ENCODE measurements at places on chromosomes 4 and X.

DNA sequence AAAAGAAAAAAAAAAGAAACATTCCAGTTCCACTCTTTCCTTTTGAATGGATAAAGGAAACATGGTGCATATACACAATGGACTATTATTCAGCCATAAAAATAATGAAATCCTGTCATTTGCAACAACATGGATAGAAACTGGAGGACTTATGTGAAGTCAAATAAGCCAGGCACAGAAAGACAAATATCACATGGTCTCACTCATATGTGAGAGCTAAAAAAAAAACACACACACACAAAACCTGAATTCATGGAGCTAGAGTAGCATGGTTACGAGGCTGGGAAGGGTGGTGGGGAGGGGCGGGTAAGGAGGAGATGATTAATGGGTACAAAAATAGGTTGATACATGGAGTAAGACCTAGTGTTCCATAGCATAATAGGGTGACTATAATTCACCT lies 22.4 kb upstream of the SH3KBP1 start:
- DNase-seq, result no peak

DNA sequence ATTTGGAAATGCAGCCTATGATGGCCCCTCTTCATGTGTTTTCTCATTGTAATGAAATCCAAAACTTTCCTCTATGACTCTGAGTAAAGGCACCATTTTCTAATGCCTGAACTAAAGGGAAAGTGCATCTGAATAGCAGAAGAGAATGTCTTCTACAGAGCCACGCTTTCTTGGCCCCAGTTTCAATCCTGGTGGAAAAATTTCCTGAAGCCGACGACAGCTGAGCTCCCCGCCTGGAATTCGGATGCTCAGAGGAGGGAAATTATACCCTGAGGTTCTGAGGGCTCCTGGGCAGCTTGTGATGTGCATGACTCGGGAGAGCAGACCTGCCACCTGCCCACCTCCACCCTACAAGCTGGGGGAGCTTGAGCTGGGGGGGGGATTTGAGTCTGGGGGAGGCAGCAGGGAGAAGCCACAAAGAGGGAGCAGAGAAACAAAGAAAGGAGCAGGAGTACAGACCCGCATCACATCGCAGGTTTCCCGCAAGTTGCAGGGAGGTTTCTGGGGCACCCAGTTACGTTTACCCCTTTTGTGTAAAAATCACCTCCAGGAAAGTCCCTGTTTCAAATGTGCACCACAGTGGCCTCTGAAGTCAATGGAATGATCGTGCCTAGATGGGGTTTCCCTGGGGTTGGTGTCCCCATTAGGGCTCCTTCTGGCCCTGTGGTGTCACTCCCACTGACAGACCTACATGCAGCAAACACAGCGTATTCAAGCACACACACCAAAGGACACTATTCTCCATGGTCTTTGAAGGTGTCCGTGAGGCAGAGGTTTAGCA lies 145.6 kb upstream of the RBPJ start:
- peak; percentile 3 for DNase-seq

DNA sequence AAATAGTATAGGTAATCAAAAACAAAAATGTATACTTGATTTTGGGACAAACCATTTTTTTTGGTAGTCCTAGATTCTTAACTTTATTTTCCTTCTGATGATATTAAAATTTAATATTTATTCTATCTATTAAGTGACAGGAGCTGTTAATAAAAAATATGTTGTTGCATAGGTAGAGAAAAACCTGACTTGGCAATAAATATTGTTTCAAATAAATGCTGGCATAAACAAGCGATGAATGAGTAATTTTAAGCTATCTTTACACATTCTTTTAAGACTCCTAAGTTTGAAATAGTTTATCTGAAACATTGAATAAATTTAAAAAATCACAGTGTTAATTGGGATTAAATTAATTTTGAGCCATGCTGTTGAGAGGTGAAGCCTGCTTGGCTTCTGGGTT lies 114.6 kb downstream of the GC start:
- DNase-seq, result no peak

DNA sequence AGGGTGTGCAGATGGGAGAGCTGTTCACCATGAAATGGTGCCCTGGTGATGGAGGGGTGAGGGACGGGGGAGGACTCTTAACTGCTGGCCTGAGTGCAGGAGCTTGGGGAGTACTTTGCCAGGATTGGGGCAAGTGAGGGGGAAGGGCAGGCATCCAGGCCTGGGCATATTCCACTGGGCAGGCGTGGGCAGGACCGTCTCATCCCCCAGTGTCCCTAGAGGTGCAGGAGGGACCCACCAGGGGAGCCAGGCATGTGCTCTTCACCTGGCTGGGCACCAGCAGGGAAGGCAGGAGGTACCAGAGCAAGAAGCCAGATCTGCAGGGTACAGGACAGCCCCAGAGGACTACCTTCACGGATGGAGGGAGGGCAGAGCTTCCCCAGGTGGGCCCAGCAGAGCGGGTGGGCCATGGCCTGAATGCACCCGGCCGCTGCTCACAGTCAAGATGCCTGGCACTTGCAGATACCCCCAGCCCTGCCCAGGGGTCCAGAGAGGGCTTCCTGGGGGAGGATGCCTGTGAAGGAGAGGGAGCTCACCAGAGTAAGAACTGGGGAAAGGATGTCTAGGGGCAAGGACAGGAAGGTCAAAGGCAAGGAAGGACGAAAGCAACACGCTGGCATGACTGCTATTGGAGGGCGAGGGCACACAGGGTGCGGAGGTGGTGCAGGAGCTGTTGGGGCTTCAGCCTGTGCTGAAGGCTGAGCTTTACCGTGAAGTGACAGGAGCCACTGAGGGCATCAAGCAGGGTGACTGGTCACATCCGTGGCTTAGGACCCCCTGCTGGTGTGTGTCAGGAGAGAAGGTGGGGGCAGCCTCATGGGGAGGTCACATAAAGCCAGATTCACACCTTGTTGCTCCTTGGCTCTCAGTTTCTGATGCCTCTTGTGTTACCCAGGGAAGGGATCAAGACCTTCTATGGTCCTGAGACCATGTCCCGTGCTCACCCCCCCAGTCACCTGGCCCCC lies 68.2 kb upstream of the NKX1-1 start:
- DNase-seq, result no peak

DNA sequence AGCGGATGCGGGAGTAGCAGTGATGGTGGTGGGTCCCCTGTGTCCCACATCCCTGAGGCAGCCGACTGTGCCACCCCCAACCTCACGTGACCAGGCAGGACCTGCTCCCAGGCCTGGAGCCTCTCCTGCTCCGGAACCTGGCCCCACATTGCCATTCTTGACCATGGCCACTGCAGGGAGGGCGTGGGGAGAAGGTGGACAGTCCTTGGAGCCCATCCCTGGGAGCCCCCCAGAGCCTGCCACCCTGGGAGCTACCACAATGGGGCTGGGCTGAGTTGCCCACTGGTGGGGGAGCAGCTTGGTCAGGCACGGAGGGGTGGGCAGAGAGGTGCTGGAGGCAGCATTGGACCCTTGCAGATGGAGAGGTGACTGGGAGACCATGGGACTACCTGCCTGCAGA lies 36.8 kb downstream of the TMPRSS11A start:
- DNase-seq, result no peak

DNA sequence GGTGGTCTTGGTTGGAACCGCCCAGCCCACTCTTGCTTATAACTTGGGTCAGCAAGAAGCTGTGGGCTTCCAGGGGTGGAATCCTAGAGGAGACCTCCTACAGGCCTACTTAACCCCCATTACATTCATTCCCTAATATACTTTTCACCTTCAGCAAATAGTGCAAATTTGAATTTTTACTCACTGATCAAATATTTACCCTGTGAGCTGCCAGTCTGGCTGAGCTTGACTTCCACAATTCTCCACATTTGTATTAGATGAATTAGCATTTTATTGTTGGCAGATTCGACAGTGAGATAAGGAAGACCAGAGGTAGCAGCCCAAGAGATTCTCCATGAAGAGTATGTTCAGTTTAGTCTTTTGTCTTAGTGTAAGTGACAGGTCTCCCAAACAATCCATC lies 199.6 kb downstream of the BCOR start:
- no peak for DNase-seq

- DNase-seq, result no peak
Measured at GRCh38 chrX:109345856-109346255, 136.0 kb downstream of the GUCY2F start.

- DNase-seq, result no peak
Measured at GRCh38 chr4:76987153-76987591, 37.6 kb downstream of the SEPTIN11 start.

DNA sequence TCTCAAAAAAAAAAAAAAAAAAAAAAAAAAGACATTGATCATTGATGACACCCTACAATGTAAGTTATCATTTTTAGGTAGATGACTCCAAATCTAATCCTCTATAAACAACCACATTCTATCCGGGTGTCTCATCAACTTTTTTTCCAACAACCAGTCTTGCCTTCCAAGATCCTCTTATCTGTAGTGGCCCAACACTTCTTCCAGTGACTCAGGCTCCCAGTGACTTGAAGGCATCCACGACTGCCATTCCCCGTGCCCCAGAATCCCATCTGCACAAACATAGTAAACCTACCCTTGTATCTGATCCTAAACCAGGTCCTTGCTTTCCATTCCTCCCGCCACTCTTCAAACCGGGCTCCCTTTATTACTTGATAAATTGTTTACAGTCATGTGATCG lies 15.6 kb upstream of the TSPAN5 start:
- DNase-seq, result no peak

- DNase-seq, result no peak
Measured at GRCh38 chrX:118212817-118213183, 96.2 kb upstream of the KLHL13 start.

GRCh38 chrX:84336646-84337045 lies 148.6 kb upstream of the RPS6KA6 start:
- no peak for DNase-seq

- DNase-seq, result no peak
Measured at GRCh38 chr4:4677556-4678522, 136.0 kb upstream of the STX18 start.

GRCh38 chr4:94828882-94829281 lies 71.1 kb downstream of the BMPR1B start:
- no peak for DNase-seq

GRCh38 chr4:132101526-132101925 lies 1047.6 kb upstream of the PCDH10 start:
- no peak for DNase-seq

DNA sequence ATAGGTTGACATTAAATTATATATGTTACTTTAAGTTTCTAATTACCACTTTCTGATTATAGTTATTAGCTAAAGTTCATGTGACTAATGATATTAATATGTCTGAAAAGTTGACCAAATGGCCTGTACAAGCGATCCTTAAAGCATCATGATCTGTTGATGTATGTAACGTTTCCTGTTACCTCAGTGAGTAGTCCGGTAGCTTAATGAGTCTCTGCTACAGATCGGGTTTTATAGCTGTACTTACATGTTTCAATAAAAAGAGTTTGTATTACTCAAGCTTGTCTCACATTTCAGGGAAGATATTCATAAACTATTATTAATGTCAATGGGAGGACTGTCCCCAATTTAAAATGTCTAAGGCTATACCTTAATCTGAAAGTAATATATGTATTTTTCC lies 246.3 kb downstream of the PPP3CA start:
- no peak for DNase-seq

DNA sequence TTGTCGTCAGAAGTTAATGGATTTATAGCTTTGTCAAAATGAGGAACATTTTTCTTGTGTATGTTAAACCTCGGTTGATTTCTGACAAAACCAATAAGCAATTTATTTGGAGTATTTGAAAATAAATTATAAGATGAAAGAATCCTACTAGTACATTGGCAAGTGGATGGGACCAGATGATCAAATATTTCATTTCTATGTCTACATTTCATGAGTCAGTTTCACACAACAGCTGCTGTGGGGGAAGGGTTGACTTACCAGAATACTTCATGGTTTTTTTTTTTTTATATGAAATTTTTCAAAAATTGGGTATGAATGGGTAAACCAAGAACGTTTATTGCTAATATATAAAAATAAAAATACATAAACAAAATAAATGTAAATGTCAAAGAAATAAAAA lies 39.4 kb downstream of the RAPGEF2 start:
- DNase-seq, result no peak

DNA sequence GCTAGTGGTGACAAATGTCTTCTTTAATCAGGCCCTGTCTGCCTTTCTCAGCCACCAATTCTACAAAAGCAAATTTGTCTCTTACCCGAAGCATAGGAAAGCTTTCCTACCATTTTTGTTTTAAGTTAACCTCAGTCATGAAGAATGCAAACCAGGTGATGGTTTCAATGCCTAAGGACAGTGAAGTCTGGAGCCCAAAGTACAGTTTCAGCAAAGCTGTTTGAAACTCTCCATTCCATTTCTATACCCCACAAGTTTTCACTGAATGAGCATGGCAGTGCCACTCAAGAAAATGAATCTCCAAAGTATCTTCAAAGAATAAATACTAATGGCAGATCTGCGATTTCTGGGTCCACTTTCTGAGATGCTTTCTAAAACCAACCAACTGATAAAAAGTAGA lies 23.9 kb downstream of the SRD5A3 start:
- DNase-seq, result no peak

GRCh38 chr4:18664171-18664570 lies 642.6 kb upstream of the LCORL start:
- no peak for DNase-seq

- DNase-seq, result no peak
Measured at GRCh38 chr4:3136454-3136853, 62.0 kb downstream of the HTT start.

- DNase-seq, result no peak
Measured at GRCh38 chr4:186651624-186652023, 72.0 kb downstream of the FAT1 start.

DNA sequence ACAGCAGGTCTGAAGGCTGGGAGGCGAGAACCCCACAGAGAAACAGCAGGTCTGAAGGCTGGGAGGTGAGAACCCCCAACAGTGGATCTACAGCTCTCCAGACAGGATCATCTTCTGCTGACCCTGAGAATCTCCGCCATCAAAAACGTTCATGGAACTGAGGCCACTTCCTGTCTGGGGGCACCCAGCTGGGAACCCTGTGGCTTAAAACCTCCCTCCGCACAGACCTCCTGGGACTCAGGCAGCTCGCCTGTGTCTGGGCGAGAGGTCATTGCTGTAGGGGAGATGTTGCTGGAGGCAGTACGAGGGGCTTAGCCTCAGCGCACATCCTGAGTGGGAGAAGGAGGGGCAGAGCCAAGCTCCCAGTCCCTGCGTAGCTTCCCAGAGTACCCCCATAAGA lies 15.1 kb upstream of the CLDN24 start:
- DNase-seq, result no peak

DNA sequence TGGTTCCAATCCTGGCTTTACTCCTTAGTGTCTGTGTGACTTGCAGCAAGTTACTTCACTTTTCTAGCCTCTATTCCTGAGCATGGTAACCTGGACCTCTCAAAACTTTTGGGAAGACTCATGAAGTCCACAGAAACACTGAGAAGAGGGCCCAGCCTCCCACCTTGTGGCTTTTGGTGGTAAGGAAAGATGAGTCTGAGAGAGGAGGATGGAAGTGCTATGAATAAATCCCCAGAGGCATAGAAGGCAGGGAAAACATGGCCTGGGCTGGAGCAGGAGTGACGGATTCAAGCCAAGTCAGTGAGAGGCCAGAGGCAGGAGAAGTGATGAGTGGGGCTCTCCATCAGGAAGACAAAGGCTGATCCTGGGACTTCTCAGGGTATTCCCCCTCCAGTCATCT lies 10.9 kb upstream of the MAGEA4 start:
- no peak for DNase-seq

- DNase-seq, result no peak
Measured at GRCh38 chrX:13170966-13171558, 126.6 kb upstream of the FAM9C start.

Measured in CD4-positive, alpha-beta T cell (primary cell).